ENCODE measurements at places on chromosomes 2 and 18.
A peak's percentile ranks its signal among the peaks of the same experiment; 100 is the strongest.

- DNase-seq, result no peak
Observed at GRCh38 chr2:27956888-27957287, 66.4 kb downstream of the BABAM2 start.

DNA sequence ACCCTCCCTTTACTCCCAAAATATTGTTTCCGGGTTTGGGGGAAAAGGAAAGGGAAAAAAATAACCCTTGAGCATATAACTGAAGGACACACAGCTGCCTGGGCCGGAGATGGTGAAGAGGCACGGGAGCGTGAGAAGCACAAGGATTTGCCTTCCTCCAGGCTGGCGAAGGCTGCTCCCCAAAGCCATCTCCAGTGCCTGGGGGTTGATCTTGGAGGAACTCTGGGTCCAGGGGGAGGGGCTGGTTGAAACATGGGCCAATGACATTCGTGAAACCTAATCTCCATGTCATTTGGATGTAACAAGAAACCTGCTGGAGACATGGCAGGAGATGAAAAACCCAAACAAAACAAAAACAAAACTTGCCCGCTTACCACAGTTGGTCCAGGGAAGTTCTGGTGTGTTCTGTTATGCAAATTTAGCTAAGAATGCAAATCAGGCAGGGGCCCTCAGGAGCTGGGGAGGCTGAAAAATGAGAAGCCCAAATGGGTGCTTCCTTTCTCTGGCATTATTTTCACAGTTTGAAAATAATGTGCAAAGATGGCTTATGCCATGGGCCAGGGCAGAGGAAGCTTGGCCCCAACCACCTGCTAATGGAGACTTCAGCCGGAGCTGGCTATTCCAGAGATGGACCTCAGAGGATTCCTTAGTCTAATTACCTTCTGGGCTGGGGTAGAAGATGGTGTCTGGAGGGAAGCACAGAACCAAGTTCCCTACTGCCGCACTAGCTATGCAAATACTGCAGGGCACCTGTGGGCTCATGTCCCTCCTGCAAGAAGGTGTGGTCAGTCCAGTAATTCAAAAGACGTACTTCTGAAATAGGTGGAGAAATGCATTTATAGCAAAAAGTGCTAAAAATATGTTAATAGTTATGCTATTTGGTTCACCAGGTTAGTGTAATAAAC is 180.9 kb downstream of the BCL2 start:
- DNase-seq, result no peak

- DNase-seq, result peak; percentile 38
Observed at GRCh38 chr18:59268721-59269562, 4.3 kb downstream of the RAX start.

DNA sequence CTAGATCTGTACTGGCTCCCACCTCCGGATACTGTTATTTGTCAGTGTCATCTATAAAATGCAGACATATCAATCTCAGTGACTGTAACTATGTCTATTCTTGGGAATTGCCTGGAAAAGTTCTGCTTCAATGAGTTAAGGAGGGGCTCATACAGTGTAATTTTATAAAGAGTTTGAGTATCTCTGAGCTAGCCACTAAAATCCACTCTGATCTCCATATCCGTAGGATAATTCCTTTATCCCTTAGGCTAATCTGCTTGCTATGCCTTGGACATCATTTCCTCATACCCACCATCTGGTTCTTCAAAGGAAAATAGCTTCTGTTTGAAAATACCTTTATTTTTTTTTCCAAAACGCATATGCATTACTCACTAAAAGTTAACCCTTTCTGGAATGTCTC is 863.2 kb downstream of the SUCLG1 start:
- DNase-seq, result peak; percentile 27

DNA sequence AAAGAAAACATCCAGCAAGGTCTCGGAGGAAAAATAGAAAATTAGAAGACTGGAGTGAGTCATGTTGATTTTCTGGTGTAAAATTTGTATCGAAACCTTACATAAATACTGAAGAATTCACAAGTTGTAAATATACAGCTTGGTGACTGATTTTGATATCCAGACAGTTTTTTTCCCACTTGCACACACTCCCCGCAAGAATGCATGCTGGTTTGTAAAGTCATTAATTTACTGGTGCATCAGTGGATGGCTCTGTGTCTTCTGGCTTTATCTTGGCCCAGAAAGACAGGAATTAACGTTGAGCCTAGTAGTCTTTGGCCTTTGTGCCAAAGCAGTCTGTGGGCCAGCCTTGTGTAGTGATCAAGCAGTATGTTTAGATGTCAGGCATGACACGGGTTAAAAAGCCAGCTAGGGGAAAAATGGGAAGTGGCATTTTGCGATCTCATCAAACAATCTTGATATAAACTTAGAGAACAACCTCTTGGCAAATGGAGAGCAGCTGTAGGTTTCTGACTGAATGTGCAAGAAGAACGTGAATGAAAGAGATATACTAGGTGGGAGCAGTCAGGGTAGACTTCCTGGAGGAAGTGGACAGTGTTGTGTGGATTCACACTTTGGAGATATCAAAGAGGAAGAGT is 22.7 kb upstream of the CASP8 start:
- DNase-seq, result no peak

GRCh38 chr2:166436189-166436588 is 57.9 kb downstream of the SCN7A start:
- no peak for DNase-seq

- DNase-seq, result peak; percentile 35
Observed at GRCh38 chr2:113724010-113724409, 32.4 kb downstream of the SLC35F5 start.
